ENCODE measurements at places on chromosomes 6 and 20.

- no peak for DNase-seq
These were observed 56.2 kb downstream of the RAB44 start for GRCh38 chr6:36753671-36754405.

GRCh38 chr6:51200676-51201075, 382.0 kb downstream of the TFAP2B start:
- no peak for DNase-seq

GRCh38 chr6:109767961-109768360, 76.9 kb downstream of the FIG4 start:
- no peak for DNase-seq

- DNase-seq: no peak
These were observed 95.0 kb downstream of the AIG1 start for GRCh38 chr6:143155681-143156080.

DNA sequence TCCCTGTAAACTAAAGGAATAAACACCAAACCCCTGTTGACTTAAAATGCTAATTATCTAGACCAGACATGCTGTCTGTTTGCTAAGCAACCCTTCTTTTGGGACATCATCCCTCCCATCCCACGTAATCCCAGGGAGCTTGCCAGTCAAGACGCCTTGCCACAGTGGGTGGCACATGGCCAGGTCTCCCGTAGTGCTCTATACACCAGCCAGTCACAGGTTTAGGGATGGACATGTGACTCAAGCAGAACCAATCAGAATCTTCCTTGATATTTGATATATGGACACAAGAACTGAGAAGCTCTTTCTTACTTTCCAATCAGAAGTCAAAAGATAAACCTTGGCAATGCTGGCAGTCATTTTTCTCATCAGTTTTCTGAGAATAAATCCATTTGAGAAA, 60.0 kb downstream of the CNKSR3 start:
- DNase-seq: no peak

- no peak for DNase-seq
These were observed 104.0 kb downstream of the MKKS start for GRCh38 chr20:10330071-10330470.

- DNase-seq: no peak
These were observed 6.5 kb downstream of the PTPRK start for GRCh38 chr6:128513878-128514277.

DNA sequence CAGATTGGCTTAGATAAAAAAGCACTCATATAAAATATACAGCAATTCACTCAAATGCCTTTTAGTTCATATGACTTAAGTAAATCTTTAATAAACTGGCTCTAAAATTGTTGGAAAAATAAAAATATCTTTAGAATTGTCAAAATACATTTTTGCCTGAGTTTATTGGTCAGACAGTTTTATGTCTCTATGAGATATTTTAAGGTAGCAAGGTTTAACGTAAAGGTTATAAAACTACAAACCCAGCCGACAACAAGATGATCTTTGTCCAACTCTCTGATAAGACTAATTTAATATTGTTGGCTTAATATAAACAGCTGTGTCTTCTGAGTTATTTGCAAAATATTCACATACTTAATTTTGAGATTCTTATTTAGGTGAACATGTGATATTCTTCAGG, 39.5 kb downstream of the RNASET2 start:
- DNase-seq: no peak

- DNase-seq: no peak
These were observed 11.7 kb downstream of the NEU1 start for GRCh38 chr6:31850765-31851484.

GRCh38 chr6:128438393-128438792, 82.0 kb downstream of the PTPRK start:
- no peak for DNase-seq
